ENCODE measurements at places on chromosomes 1 and 21. TPM values are rescaled to one million over a fixed set of nuclear protein-coding genes. Genes with fewer than 3 reads are reported as not detected.
A peak's percentile ranks its signal among the peaks of the same experiment; 100 is the strongest.

Gene EEIG2
- 14.7 TPM for total RNA-seq

GRCh38 chr1:203589595-203589994, 37.0 kb upstream of the ATP2B4 start:
- no peak for DNase-seq

DNA sequence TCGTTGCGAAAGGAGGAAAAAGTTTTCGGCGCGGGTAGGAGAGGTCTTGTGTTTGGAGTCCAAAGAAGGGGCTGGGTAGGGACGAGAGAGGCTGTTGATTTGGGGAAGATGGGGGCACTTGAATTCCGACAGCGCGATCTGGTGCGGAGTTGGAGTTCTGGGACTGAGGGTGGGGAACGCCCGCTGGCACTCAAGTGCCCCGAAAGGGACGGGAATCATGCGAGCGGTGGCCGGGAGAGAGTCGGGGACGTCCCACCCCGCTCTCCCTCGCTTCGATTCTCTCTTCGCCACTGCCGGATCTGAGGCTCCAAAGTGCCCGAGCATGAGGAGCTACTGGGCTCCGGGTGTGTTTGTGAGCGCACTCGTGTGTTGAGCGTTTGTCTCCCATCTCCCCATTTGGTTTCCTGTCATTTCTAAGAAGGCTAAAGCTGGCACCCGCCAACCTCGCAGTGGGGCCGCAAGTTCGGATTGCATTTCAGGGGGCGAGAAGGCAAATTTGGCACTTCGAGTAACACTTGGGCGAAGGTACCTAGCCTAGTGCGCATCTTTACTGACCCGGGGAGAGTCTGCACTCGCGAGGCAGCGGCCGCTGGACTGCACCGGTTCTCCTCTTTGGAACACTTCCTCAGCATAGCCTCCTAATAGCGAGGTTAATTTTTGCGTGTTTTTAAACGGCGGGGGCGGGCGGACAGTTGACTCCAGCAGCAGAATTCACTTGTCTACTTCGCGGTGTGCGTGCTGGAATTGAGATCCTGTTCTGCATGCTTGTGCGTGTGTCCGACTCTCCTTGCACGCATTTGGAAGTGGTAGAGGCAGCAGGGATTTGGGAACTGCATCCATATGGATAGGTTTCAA, 1.2 kb downstream of the CHRM3 start:
- DNase-seq = peak; percentile 30

Gene KPNA6
- 56.5 TPM for total RNA-seq

Gene AKR7A3
- 6.2 TPM for total RNA-seq

DNA sequence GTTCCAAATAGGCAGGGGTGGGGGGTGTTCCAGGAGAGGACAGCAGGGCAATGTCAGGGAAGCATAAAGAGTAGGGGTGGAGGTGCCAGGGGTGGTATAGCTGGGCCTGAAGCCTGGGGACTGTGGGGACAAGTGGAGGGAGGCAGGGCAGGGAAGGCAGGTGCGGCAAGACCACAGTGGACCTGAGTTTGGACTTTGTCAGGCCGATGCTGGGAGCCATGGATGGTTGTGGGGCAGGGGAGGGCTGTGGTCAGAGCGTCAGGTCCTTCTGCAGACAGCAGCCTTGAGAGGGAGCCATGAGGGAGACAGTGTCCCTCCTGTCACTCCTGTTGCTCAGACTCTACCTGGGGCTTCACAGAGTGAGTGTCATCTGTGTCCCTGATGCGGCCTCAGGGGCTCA, 320.3 kb downstream of the PTPRU start:
- no peak for DNase-seq

DNA sequence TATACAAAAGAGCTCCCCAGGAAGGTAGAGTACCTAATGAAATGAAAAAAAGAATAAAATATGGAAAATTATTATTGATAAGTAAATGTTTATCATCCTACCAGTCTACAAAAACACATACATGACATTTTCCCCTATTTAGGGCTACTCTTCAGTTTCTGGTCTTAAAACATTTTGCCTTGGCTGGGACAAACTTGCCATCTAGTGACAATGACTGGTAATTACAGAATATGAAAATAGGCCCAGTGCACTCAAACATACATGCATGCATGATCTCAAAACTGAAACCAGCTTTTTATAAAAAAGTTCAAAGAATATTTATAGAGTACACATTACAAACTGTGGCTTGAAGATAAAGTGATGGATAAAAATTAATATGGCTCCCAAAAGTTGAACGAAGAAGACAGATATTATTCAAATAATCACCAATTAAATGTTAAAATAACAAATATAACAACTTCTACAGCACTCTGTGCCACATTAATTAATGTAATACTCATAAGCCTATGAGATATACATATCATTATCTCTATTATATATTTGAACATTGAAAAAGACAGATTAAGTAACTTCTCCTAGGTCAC, 10.5 kb upstream of the RNPC3 start:
- peak; percentile 17 for DNase-seq

Gene FCGR3A
- 2.0 TPM for total RNA-seq

Gene LRRC38
- 1.6 TPM for total RNA-seq

DNA sequence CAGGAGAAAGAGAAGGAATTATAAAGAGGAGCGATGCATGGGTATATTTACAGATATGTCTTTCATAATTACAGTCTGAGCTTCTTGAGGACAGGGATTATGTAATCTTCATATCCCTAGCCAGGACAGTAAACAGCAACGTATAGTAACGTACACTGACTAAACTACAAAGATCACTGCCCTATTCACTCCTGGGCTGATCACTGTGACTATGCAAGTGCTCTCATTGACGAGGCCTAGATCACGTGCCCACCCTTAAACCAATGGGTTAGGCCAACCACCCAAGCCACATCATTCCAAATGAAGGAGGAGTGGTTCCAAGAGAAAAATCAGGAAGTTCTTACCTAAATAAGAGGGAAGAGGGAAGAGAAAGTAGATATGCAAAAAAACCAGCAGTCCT, 18.5 kb downstream of the PIK3R3 start:
- no peak for DNase-seq

DNA sequence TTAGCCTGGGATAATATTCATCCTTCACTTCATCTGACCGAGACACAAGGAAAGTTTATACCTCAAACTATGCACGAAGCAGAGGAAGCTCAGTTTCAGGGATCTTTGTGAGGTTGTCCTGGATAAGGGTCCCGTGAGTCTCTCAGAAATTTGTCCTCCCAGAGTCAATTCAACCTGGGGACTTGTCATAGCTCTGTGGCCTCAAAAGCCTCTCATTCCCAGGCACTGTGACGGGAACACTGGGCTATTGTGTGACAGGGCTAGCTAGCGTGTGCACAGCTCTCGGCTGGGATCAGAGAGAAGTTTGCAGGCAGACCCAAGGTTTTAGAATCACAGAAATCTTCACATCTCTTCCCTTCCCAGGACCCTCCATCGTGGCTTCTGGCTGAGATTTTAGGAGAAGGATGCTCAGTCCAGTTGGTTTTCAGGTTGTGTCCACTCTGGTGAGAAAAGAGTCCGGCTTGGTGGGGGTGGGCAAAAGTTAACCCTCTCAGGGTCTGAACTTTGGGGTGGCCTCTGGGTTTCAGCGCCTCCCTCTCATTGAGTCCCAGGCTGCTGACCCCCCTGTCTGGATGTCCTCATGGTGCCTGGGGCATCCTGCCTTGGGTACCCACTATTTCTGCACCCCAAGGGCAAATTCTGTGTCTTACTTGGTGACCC, 20.4 kb upstream of the LBR start:
- DNase-seq = no peak

- DNase-seq = no peak
These were observed 11.5 kb downstream of the ABL2 start for GRCh38 chr1:179217943-179218507.

DNA sequence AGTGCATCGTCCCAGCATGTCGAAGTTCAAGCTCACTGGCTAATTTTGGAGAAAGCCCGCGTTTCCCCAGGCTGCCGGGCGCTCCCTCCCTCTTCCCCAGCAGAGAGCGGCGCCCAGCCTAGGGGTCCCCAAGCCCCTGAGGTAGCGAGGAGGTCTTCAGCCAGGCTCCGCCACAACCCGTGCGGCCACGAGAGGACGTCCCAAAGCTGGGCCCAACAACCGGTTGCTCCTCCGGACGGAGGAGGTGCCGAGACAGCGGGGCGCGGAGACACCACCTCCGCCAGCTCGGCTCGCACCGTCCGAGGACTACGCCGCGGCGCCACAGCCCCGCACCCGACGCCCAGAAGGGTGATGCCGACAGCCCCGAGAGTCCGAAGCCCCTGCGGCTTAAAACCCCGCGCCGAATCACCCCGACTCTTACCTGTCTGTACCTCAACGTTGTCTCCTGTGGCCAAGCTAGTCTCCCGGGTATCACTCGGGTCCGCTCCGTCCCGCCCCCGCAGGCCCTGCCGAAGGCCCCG, at the start of gene DENND2C:
Gene DENND2C (minus strand): TSS at position 488 of the 521 bp plus-strand sequence. CDS start 44,065 bp downstream, outside the sequence.
- DNase-seq = no peak

DNA sequence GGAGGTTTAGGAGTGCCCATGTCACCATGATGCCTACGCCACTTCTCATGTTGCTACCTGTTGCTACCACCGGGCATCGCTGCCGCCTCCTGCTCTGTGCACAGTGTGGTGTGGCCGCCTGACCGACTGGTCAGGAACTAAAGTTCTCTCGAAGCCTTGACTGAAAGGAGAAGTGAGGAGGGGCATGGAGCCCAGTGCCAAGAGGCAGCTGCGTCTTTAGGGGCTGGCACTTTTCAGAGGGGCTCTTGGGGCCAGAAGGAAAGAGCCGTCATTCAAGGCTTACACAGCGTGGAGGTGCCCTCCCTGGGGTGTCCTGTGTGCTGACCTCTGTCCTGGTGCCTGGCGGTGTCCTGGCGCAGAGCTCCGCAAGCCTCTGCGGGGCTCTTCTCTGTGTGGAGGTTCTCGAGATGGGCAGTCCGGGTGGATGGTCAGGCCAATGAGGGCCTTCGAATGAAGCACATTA, 57.2 kb downstream of the ADARB1 start:
- DNase-seq = no peak

DNA sequence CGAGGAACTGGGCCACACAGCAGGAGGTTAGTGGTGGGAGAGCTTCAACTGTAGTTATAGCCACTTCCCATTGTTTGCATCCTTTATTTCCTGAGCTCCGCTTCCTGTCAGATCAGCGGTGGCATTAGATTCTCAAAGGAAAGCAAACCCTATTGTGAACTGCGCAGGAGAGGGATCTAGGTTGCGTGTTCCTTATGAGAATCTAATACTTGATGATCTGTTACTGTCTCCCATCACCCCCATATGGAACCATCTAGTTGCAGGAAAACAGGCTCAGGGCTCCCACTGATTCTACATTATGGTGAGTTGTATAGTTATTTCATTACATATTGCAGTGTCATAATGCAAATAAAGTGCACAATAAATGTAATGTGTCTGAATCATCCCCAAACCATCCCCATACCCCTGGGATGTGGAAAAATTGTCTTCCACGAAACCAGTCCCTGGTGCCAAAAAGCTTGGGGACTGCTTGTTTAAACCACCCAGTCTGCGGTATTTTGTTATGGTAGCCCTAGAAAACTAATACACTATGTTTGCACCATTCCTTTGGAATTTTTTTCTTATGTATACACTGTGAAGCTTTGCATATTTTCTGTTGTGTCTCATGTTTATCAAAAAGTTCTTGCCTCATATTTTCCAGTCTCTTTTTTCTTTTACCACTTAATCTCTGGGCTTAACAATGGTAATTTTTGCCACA, 136.6 kb upstream of the IVNS1ABP start:
- no peak for DNase-seq

Gene SLC35F3
- total RNA-seq = 0.43 TPM

DNA sequence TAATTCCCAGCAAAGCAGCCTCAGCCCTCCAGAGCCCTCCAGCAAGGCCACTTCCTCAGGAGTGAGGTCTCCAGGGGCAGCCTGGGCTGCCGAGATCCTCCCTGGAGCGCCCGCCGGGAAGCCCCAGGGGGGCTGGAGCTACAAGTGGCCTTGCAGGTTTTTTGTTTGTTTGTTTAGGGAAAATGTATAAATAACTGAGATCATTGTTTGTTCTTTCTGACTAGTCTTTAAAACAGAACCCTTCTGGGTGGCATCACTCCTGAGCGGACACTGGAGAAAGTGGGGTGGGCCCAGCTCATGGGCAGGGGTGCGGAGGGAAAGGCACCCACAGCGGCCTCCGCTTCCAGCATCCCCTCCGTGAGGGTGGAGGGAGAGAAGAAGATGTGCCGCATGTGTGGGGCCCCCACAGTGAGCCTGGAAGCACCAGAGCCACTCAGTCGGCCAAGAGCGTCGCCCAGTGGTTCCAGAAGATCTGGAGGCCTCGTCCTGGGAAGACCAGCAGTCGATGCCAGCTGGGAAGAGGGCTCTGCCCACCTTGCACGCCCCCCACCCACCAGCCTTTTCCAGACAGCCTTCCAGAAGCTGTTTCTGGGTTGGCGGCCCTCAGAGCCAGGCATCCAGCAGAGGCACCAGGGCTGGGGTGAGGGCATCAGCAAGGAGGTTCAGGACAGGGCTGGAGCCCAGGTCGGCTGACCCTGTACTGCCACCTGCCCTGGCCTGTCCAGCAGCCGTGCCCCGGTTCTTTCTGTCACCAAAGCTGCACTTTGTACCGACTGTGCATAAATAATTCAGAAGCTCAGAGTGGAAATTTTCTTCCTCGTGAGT, 34.6 kb downstream of the TFF3 start:
- DNase-seq = no peak

Gene IFNLR1
- total RNA-seq = 0.63 TPM

GRCh38 chr1:3459940-3460671, 5.6 kb downstream of the ARHGEF16 start:
- DNase-seq = no peak

DNA sequence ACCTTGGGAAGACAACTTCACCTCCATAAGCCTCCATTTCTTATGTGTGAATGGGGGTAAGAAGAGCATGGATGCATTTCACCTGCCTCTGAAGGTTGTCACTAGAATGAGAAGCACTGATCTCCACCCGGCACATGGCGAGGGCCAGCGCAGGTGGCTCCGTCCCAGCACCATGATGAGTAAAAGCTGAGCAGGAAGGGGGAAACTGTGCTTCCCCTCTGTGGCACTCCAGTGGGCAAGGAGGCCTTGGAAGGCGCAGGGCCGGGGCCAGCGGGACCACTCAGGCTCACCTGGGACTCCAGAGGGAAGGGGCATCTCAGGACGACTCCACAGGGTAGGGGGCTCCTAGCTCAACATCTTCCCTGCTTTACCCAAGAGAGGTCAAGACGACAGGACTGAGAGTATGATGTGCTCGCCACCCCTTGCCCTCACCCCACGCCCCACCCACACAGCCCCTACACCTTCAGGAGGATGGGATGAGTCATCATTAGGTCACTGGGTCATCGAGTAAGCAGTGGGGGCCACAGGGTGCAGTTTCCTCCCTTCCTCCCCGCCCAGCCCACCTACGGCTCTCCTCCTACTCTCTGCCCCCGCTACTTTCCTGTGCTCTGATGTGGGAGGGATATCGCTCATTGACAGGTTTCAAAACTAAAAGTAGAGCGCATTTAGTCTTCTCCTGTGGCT, 112.1 kb downstream of the HIVEP3 start:
- DNase-seq = no peak

Gene C1QB
- total RNA-seq = 16.8 TPM

- DNase-seq = no peak
These were observed 272.5 kb downstream of the TM2D1 start for GRCh38 chr1:61452176-61453035.

- DNase-seq = no peak
These were observed 1.3 kb upstream of the PARK7 start for GRCh38 chr1:7960165-7960564.

- no peak for DNase-seq
These were observed 45.8 kb downstream of the ARHGEF11 start for GRCh38 chr1:156999596-157000320.

All from testis (tissue), 5 donors.